ENCODE measurements at places on chromosomes 16 and 17. TPM values are rescaled to one million over a fixed set of nuclear protein-coding genes. Genes with fewer than 3 reads are reported as not detected.

DNA sequence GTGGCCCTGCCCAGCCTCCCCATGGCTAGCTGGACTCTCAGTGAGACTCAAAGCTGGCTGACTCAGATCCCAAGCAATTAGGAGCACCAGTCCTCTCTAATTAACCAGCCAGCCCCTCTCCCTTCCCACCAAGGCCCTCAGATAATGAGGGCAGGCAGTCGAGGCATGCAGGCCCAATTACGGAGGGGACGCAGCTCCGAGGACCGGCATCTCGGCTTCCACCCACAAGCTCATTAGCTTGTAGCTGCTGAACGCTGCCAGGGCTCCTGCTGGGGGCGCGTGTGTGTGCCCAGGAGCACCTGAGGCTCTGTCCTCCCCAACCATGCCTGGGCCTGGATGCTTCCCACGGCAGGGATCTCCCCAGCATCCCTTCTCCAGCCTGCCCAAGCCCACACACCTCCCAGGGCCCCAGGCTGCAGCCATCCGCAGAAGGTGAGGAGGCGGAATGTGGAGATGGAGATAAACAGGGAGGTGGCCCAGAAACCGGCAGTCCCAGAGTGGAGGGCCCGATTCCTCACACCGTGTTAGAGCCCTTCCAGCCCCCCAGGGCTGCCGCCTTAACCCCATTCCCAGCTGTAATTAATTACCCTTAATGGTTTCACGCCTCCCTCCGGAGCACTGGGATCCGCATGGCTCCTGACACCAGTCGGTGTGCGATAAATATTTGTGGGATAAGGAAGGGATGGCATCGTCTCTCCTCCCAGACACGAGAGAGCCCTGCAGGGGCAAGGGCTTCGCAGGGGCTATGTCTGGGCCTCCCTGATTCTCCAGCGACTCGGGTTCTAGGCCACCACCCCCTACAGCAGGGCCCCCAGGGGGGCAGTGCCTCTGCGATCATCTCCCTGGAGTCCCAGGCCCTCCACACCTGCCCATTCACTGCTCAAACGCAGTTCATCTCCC, 42.2 kb downstream of the RPH3AL start:
- DNase-seq: peak; percentile 83
- peaks cover 32% of the 10 kb centered on the region for H3K4me1 ChIP-seq
- peak overlapping the region; percentile 58 for H3K27ac ChIP-seq
- no peak overlapping the region for H3K4me3 ChIP-seq
- no peaks in the 10 kb centered on the region for H3K27me3 ChIP-seq

DNA sequence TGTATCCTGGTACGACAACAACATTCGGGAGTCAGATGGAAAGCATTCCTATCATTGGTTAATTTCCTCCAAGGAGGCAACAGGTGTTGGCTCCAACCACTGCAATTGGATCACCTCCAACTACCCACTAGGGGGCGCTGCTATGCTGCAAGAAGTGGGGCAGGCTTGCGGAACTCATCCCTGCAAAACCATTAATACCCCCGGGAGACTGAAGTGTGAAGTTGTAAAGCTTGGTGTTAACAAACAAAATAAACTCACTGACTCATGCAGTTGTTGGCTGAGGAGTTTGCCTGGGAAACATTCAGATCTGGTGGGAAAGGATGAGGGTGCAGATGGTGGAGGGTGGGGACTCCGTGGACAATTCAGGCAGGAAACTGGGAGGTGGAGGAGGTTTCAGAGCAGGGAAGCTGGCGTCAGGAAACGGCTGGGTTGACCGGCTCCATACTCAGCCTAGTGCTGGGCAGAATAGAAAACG, 84.9 kb downstream of the HS3ST2 start:
- H3K4me3 ChIP-seq: no peak overlapping the region
- peaks cover 10% of the 10 kb centered on the region for H3K27me3 ChIP-seq
- H3K4me1 ChIP-seq: no peaks in the 10 kb centered on the region
- H3K36me3 ChIP-seq: no peaks in the 10 kb centered on the region
- H3K27ac ChIP-seq: no peak overlapping the region

- H3K27ac ChIP-seq: no peak overlapping the region
- no peaks in the 10 kb centered on the region for H3K36me3 ChIP-seq
- peaks cover 5% of the 10 kb centered on the region for H3K4me1 ChIP-seq
- DNase-seq: peak; percentile 62
- peaks cover 45% of the 10 kb centered on the region for H3K27me3 ChIP-seq
These were observed 219.5 kb downstream of the NTN1 start for GRCh38 chr17:9240659-9241370.

GRCh38 chr17:58136669-58137279, 11.4 kb upstream of the OR4D1 start:
- H3K27me3 ChIP-seq: peaks cover 59% of the 10 kb centered on the region
- no peak overlapping the region for H3K4me3 ChIP-seq
- H3K36me3 ChIP-seq: no peaks in the 10 kb centered on the region
- peak; percentile 57 for DNase-seq

DNA sequence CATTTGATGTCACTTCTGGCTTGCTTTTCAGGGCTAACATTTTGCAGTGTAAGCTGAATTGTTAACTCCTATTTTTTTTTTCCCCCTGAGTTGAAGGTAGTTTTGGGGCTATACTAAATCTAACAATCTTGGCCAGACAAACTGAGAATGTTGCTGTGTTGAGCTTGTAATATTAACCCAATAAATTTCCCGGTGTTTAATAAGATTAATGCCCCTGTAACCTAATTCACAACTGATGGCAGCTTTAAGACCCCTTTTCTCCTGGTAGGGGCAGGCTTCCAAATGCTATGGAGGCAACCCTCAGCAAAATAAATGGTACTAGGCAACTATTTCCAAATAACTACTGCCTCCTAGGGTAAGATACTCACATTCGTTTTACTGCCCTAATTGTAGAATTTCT, 549.6 kb upstream of the KIF2B start:
- H3K4me1 ChIP-seq: no peaks in the 10 kb centered on the region
- H3K27ac ChIP-seq: no peak overlapping the region
- H3K36me3 ChIP-seq: no peaks in the 10 kb centered on the region
- no peaks in the 10 kb centered on the region for H3K27me3 ChIP-seq
- no peak overlapping the region for H3K4me3 ChIP-seq

- H3K27me3 ChIP-seq: no peaks in the 10 kb centered on the region
- DNase-seq: no peak
- no peaks in the 10 kb centered on the region for H3K4me1 ChIP-seq
- H3K4me3 ChIP-seq: no peak overlapping the region
- H3K36me3 ChIP-seq: no peaks in the 10 kb centered on the region
These were observed 446.5 kb upstream of the CDH5 start for GRCh38 chr16:65919986-65920376.

GRCh38 chr16:54505549-54506213, 219.1 kb upstream of the IRX3 start:
- H3K4me1 ChIP-seq: peaks cover 33% of the 10 kb centered on the region
- no peak overlapping the region for H3K27ac ChIP-seq
- no peaks in the 10 kb centered on the region for H3K36me3 ChIP-seq
- H3K27me3 ChIP-seq: no peaks in the 10 kb centered on the region
- H3K4me3 ChIP-seq: no peak overlapping the region
- no peak for DNase-seq

GRCh38 chr17:13346996-13347762, 254.6 kb downstream of the HS3ST3A1 start:
- H3K27ac ChIP-seq: no peak overlapping the region
- no peak overlapping the region for H3K4me3 ChIP-seq
- no peaks in the 10 kb centered on the region for H3K4me1 ChIP-seq
- no peaks in the 10 kb centered on the region for H3K27me3 ChIP-seq

- no peaks in the 10 kb centered on the region for H3K27me3 ChIP-seq
- H3K36me3 ChIP-seq: no peaks in the 10 kb centered on the region
- no peak overlapping the region for H3K27ac ChIP-seq
- no peaks in the 10 kb centered on the region for H3K4me1 ChIP-seq
These were observed 211.9 kb downstream of the PRKCA start for GRCh38 chr17:66514227-66514806.

DNA sequence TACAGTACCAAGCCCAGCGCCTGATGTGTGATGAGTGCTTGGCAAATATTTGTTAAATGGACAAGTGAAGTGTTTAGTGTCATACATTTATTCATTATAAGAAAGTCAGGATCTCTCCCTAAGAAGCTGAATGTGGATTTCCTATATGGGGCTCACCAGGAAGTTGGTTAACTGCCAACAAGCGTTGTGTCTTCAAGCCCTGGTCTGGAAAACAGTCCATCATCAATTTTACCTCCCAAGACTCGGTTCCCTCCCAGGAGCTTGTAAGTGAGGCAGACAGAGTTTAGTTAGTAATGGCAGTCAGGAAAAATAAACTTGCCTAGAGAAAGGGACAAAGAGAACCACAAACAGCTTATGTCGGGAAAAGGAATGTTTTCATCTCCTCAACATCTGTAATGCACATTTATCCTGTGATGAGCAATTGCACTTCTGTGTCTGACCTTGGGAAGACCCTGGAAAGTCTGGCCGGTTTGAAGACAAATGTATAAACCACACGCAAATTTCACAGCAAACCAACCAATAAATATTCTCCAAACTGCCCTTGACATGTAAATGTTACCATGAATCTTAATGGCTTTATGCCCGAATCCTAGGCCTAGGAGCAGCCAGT, 28.3 kb downstream of the C16orf95 start:
- H3K36me3 ChIP-seq: no peaks in the 10 kb centered on the region
- H3K4me1 ChIP-seq: peaks cover 9% of the 10 kb centered on the region
- H3K27me3 ChIP-seq: no peaks in the 10 kb centered on the region

GRCh38 chr17:48149787-48150463, 42.4 kb downstream of the SNX11 start:
- no peak overlapping the region for H3K27ac ChIP-seq
- DNase-seq: no peak
- no peak overlapping the region for H3K4me3 ChIP-seq
- H3K36me3 ChIP-seq: no peaks in the 10 kb centered on the region

DNA sequence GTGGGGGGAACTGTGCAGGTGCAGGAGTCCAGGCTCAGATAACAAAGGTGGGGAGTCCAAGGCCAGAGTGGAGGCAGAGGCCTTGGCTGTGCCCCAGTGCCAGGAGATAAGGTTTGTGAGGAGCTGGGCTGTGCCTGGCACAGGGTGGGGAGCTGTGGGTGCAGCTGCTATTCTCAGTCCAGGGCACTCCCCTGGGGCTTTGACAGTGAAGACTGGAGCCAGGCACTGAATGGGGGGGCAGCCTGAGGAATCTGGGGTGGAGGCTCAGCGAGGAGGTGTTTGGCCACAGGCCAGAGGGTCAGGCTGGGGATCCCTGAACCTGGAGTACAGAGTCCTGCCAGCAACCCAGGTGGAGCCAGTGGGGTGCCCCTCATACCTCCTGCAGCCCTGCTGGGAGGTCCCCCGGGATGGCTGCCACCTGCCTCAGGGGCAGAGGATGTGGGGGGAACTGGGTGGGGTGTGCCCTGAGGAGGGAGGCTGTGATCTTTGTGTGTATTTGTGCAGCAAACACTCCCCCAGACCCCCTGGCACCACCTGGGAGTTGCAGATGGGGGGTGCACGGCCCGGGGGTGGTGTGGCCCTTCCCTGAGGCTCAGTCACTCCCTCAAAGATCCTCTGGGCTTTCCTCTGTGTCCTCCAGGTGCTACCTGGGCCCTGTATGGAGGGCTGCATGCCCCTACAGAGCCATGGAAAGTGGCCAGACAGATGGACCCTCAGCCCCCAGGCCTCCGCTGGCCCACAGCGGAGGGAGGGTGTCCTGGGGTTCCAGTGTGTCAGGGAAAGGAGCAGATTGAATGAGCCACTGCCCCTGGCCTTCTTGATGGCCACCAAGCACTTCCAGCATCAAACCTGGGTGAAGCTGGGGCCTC, 44.5 kb upstream of the SMPD3 start:
- no peak for DNase-seq
- no peak overlapping the region for H3K4me3 ChIP-seq
- H3K27ac ChIP-seq: no peak overlapping the region
- peaks cover under 1% of the 10 kb centered on the region for H3K4me1 ChIP-seq

GRCh38 chr17:7043497-7044198, at the start of gene SLC16A11:
Gene SLC16A11 (minus strand): TSS chr17:7044092. CDS start chr17:7043513, 579 bp downstream.
- no peaks in the 10 kb centered on the region for H3K36me3 ChIP-seq
- peak; percentile 58 for DNase-seq
- H3K4me1 ChIP-seq: peaks cover 31% of the 10 kb centered on the region
- H3K27me3 ChIP-seq: peaks cover 78% of the 10 kb centered on the region

DNA sequence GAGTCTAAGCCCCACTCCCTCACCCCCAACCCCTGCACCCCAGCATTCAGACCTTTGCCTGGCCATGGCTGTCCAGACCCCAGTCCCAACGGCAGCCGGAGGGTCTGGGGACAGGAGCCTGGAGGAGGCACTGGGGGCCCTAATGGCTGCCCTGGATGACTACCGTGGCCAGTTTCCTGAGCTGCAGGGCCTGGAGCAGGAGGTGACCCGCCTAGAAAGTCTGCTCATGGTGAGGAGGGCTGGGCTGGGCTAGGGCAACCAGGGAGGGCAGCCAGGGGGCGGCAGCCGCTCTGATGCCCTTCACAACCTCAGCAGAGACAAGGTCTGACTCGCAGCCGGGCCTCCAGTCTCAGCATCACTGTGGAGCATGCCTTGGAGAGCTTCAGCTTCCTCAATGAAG, 14.4 kb downstream of the RIPOR1 start:
- no peak overlapping the region for H3K4me3 ChIP-seq
- no peak for DNase-seq
- H3K4me1 ChIP-seq: peaks cover 7% of the 10 kb centered on the region
- H3K27me3 ChIP-seq: peaks cover 24% of the 10 kb centered on the region

GRCh38 chr16:31268033-31268365, 8.2 kb downstream of the ITGAM start:
- no peaks in the 10 kb centered on the region for H3K4me1 ChIP-seq
- H3K27ac ChIP-seq: no peak overlapping the region
- H3K4me3 ChIP-seq: no peak overlapping the region
- no peaks in the 10 kb centered on the region for H3K36me3 ChIP-seq
- H3K27me3 ChIP-seq: no peaks in the 10 kb centered on the region

GRCh38 chr17:44074231-44074910, 3.8 kb downstream of the G6PC3 start:
- H3K4me1 ChIP-seq: peaks cover 9% of the 10 kb centered on the region
- peak overlapping the region; percentile 43 for H3K27ac ChIP-seq
- no peak for DNase-seq
- no peaks in the 10 kb centered on the region for H3K36me3 ChIP-seq
- H3K4me3 ChIP-seq: no peak overlapping the region
- no peaks in the 10 kb centered on the region for H3K27me3 ChIP-seq

RDM1 gene
- 28.8 TPM for total RNA-seq

FAM117A gene
- total RNA-seq: 29.5 TPM

ABI3 gene
- total RNA-seq: not detected

ADCY7 gene
- total RNA-seq: 2.5 TPM

ASPA gene
- total RNA-seq: not detected

ZNF385C gene
- total RNA-seq: 7.5 TPM

CDH5 gene
- total RNA-seq: not detected

DPEP1 gene
- total RNA-seq: 0.24 TPM

SLC38A8 gene
- total RNA-seq: not detected

NPIPB13 gene
- 4.0 TPM for total RNA-seq

CCL18 gene
- total RNA-seq: not detected

ACAP1 gene
- 2.7 TPM for total RNA-seq

SMTNL2 gene
- total RNA-seq: 3.0 TPM

All from neural progenitor cell (in vitro differentiated cells).